ENCODE measurements at places on chromosomes 5 and 9.

- DNase-seq = no peak
Measured at GRCh38 chr9:127844821-127845359, 9.6 kb downstream of the ENG start.

DNA sequence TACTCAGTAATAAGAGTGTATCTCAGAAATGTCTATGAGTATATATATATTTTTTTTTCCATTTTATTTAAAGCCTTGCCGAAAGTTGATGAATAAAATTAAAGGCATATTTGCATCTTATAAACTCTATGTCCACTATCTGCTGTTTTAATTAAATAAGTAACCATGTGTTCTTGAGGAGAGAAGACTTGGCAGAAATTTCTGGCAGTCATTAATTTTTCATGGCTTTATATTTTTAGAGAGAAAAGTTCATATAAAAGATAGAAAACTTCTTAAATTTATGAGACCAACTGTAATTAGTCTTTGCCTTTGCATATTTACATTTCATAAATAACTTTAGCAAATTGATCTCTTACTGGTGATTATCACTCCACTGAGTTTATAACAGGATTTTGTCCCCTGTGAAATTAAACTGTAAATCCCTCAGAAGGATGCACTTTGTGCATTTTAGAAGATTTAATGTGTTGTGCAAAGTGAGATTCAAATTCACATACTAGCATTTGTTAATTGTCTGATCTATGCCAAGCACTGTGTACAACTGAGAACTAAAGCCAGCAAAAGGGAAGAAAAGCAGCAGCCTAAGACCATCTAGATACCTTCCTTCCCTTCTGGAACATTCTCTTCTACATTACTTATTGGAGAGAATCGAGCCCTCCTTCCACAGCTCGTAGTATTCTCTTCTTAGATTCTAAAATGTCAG is 108.7 kb downstream of the SNCAIP start:
- no peak for DNase-seq

DNA sequence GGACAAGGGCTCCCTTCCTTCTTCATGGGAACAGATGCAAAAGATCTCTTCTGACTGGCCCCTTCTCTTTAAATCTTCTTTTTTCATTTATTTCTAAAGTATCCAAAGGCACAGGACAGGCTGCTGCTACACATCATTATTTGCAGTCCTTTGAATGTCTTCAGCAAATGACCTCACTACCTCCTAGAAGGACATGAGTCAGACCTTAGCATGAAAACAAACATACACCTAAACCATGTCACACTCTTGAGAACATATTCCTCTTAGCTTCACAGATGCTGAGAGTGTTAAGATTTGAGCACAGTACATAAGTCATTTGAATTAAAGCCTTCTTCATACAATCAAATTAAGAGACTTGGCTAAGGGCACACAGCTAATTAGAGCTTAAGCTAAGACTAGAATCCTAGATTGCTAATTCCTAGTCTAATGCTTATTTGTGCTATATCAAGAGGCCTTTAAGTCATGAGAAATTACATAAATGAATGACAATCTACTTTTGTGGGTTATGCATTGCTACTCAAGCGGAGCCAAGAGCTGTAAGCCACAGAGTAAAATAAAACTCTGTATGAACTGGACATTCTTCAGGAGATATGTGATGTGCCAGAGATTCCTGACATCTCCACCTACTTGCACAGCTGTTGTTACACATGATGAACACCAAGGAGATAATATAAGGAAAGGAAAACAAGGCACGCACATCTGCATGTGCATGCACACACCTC is 109.1 kb upstream of the PTGER4 start:
- DNase-seq = no peak

GRCh38 chr5:163826201-163826600 is 320.8 kb downstream of the MAT2B start:
- no peak for DNase-seq

GRCh38 chr5:179870403-179870903 is 11.8 kb upstream of the MRNIP start:
- no peak for DNase-seq

- DNase-seq = no peak
Measured at GRCh38 chr5:178577376-178577839, 12.8 kb downstream of the COL23A1 start.

- DNase-seq = no peak
Measured at GRCh38 chr5:68331192-68332079, 115.9 kb downstream of the PIK3R1 start.

DNA sequence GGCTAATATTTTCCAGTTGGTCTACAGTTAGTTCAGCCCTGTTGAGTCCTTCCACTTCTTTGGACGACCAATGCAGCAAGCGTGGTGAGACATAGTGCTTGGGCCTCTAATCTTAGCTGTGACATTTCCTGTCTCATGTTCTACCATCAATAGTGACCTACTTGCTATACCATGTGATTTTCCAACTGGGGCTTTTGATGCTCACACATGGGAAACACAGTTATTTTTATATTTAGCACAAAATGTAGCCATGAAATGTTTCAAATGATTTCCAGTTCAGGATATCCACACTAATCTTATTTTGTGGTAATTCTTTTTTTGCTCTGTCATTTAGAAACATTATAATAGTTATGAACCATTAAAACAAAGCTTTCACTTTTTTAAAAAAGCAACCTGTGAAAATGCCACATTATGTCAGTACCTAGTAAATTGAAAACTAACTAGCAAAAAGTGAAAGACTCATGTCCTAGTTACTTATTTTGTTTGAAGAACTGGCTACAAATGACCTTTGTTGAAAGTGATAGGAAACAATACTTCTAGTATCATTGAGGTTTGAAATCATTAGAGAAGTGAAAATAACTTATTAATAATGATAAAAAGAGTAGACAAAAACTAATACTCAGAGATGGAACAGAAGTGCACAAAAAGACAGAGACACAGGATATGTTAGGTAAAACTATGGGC is 18.3 kb downstream of the MARCHF3 start:
- DNase-seq = no peak

- DNase-seq = no peak
Measured at GRCh38 chr5:22554475-22554874, 298.7 kb downstream of the CDH12 start.

GRCh38 chr9:5587024-5587423 is 41.9 kb upstream of the RIC1 start:
- DNase-seq = peak; percentile 20

DNA sequence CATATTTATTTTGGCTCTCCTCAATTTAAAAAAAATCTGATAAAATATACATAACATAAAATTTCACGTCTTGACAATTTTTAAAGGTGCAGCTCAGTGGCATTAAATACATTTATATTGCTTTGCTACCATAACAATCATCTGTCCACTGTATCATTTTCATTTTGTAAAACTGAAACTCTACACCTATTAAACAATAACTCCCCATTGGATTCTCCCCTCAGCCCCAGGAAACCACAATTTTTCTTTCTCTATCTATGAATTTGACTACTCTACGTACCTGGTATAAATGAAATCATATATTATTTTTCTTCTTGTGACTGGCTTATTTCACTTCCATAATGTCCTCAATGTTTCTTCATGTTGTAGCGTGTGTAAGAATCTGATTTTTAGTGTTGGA is 563.5 kb downstream of the PRR16 start:
- DNase-seq = no peak

- DNase-seq = no peak
Measured at GRCh38 chr5:44001675-44002380, 387.4 kb downstream of the FGF10 start.

- DNase-seq = no peak
Measured at GRCh38 chr5:15614679-15615078, 114.7 kb downstream of the FBXL7 start.

DNA sequence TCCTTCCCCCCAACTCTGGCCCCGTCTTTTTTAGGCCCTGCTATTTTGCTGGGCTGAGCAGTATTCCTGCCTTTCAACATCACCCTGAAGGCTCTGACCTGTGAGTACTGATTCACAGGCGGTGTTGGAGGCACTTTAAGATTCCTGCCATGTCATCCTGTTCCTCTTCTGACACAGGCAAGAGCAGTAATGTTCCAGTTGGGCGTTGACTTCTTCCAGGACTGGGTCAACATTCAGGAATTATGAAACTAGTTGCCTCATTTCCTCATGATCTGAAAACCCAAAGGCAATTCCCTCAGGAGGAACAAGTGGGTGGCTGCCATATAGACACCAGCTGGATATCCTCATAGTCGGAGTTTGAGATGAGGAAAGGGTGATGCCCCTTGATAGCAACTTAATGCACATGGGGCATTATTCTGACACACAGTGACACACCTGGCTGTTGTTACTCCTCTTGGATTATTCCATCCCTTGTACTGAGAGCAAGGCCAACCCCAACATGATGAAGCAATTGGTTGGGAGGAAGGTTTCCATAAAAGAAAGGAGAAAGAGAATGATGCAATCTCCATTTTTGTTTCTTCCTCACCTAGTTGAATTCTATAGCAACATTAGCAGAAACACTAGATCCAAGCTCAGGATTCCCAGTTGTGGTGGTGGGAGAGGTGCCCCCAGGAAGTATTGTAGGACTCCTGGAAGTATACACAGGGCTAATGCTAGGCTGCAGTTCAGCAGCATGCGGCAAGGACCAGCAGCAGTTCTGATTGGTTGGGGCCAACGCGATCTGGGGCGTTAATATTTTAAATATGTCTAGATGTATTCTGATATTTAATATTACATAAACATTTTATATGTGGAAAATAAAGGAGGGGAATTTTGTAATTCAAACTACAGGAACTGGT is 19.6 kb upstream of the GLRX start:
- peak; percentile 67 for DNase-seq

DNA sequence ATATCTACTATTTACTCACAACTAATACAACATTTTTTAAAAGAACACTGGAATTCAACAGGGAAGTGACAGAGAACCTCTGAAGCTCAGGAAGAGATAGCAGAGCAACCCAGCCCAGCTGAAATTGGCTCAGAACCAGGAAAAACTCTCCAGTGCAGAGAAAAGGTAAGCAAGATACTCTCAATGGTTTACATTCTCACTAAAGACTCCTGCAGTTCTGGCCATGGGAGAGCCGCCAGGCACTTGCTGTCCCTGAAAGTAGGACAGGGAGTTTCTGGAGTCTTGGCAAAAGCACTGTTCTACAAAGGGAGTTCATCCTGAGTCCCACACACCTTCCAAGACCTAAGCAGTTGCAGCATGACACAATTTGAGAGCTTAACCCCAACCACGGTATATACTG is 330.8 kb downstream of the TRIM36 start:
- no peak for DNase-seq

GRCh38 chr9:81827616-81828296 is 100.5 kb upstream of the SPATA31D4 start:
- DNase-seq = no peak

GRCh38 chr5:124000538-124000937 is 488.6 kb downstream of the CSNK1G3 start:
- DNase-seq = no peak

GRCh38 chr9:74173284-74173683 is 323.9 kb upstream of the RORB start:
- DNase-seq = no peak

- DNase-seq = no peak
Measured at GRCh38 chr5:83518319-83519061, 46.9 kb downstream of the VCAN start.

DNA sequence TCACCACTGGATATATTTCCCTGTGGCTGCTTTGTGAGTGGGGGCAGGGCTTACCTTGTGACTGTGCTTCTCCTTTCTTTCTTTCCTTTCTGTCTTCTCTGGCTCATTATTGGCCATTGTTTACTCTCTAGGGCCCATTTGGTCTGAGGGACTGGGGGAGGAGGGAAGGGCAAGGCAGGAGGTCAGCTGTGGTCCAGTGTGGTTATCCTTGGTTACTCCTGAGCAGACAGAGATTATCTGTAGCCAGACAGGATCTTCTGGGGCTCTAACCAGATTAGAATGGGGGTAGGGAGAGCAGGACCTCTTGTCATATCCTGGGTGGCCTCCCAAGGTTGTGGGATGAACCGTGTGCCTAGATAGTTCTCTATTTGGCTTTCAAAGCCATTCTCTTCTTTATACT is 71.2 kb downstream of the ANKRD55 start:
- DNase-seq = no peak

GRCh38 chr5:92492908-92493307 is 1088.1 kb downstream of the NR2F1-AS1 start:
- DNase-seq = no peak

DNA sequence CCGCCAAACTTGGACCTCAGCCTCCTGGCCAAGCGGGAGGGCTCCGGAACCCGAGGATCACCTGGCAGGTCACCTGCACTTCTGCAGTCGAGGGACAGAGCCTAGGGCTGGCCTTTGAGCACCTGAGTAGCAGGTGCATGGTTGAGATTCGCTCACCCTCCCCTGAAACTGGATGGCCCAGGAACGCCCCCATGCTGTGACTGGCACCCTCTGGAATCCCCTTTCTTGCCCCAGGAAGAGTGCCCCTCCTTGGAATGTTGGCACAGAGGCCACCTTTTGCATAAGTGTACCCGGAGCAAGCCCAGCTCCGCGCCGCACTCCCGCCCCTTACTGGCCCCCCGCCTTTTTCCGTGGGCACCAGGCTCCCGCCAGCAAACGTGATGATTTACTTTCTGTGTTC is 112.5 kb upstream of the IER5L start:
- DNase-seq = no peak

DNA sequence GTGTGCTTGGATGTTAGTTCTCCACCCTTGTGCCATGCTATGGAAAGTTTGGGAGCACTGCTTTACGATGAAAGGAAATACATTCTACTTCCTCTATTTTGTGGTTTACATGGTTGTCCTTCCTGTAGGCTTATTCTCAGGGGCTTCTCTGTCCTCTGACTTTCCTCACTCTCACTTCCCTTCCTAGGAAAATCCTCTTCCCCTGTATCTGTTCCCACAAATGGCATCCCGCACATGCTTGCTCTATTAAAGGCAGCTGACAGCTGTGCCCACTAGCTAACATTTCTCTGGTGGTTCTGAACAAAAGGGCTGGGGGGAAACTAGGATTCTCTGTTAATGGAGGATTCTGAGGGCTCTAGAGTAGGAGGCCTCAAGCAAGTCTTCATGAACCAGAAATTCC is 52.4 kb downstream of the FAM170A start:
- DNase-seq = no peak

- DNase-seq = no peak
Measured at GRCh38 chr9:89482901-89483361, 15.0 kb downstream of the SEMA4D start.

- no peak for DNase-seq
Measured at GRCh38 chr5:3734632-3735031, 139.0 kb downstream of the IRX1 start.

DNA sequence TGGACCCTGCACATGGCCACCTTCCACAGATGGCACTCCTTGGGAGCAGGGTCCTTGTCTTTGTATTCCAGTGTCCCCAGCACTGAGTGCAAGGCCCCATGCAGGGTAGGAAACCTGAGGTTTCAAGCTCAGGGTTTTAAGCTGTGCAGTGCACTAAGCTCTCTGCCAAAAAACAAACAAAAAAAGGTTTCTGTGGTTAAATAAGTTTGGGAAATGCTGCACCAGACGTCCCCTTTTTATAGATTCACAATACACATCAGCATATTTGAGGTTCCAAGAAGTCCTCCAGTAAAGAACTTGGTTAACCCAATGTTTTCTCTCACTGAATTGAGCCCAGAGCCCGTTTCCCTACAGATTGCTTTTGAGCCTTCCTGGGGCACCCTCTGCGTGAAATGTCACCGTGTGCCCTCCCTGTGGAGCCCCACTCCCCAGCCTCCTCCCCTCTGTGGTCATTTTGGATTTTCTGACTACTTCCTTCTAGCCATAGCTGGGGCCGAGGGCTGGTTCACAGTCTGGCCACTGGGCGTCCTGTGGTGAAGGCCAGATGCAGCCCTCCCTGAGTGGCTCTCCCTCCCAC is 17.1 kb downstream of the DELE1 start:
- DNase-seq = peak; percentile 32
